ENCODE measurements at places on chromosomes 6 and 20.

GRCh38 chr6:134261766-134262165, 56.1 kb downstream of the SGK1 start:
- no peak for DNase-seq

DNA sequence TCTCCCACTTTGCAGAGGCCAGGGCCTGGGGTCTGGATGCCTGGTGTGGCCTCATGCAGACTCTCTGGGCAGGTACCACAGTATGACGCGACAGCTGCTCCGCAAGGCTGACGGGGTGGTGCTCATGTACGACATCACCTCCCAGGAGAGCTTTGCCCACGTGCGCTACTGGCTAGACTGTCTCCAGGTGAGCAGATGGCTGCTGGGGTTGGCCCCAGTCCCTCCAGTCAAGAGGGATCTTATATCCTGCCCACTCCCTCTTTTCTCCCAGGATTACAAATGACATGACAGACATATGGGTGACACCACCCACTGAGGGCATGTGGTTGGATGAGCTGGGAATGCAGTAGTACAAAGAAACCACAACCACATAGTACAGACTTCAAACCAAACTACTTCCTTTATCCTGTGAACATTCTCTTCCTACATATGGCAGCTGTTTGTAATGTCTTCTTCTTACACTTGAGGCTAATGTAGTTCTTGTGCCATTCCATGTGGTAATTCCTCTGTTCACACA, 29.9 kb downstream of the RAB44 start:
- DNase-seq = peak; percentile 17

GRCh38 chr6:12570461-12571030, 146.0 kb upstream of the PHACTR1 start:
- no peak for DNase-seq

GRCh38 chr6:152273002-152273401, 364.2 kb downstream of the SYNE1 start:
- no peak for DNase-seq

DNA sequence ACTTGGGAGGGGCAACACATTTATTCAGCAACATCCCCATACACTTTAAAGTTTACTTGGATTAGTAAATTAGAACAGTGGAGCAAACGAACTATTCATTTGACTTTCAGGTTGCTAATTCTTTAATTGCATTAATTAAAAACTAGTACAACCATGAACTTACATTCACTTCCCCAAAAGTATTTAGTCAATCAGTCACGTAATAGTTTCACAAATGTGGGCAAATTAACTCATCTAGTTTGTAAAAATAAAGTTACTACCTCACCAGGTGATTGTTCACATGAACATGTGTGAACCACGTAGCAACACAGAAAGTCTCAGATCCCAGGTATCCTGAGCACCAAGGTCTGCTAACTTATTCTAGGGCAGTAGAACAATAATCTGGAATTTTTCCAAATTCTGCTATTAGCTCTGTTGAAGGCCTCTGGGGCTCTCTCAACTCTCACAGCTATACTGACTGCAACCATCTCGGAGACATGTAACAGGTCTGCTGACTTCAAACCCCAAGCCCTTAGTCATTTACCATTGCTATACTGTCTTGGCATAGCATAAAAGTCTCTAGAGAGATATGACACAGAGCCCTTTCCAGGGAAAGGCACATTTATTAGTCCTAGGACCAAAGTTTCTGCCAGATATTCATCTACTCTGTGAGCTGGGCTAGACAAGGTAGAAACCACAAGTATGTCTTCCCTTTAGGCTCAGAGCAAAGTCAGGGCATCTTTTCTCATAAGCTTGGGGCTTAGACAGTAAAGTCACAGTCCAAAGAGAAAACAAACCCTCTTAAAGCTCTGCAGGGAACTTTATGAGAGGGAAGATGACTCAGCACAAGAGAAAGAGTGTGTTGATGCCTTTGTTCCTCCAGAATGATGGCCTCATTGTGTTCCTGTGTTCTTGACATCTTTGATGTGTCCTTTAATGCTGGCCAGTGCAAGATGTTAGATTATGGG, 50.9 kb upstream of the CCDC28A start:
- no peak for DNase-seq
